ENCODE measurements at places on chromosomes 3 and 15.

DNA sequence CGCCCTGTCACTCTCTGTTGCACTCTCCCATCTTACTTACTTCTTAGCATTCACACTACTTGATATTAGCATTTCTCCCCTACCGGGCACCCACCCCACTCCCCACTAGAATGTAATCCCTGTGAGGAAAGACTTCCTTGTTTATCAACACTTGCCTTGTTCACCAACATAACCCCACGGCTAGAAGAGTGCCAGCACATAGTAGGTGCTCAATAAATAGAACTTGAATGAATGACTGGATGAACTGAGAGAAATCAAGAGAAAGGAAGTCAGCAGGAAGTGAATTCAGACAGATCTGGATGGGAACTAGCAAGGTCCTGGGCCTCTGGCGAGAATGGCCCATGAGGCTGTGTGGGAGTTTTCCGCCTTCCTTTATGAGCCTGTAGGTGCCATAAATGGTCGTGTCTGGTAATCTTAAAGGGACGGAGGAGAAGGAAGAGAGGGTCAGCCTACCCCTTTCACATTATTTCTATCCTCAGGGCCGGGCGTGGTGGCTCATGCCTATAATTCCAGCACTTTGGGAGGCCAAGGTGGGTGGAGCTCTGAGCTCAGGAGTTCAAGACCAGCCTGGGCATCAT, 42.4 kb upstream of the HERC1 start:
- DNase-seq: no peak

- no peak for DNase-seq
Observed at GRCh38 chr15:65641768-65642475, 20.2 kb downstream of the SLC24A1 start.

DNA sequence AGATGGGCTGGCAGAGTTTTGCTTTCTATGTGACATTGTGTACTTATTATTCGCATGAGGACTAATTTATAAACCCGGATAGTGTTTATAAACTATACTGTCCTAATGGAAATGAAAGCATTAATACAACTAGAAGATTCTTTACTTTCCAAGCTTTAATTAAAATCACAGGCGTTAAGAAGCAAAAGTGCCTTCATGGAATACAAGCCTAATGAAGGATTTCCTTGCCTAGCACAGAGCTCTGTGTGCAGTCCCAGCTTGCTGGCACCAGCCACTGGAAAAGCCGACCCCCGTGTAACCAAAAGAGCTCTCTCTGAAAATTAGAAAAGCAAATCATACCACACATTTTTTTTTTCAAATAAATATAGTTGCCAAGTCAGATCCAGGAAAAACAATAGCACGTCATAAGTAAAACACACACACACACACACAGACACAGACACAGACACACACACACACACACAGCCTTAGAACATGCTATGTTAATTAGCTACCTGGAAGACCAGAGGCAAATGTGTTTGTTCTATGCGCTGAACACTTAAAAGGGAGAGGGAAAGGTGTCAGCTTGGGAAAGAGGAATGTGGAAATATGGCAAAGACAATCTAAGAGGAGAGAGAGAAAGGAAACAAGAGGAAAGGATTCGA, 1084.2 kb downstream of the TUSC7 start:
- DNase-seq: no peak

- no peak for DNase-seq
Observed at GRCh38 chr3:172084871-172085556, 45.6 kb downstream of the FNDC3B start.

- no peak for DNase-seq
Observed at GRCh38 chr3:87448558-87448957, 172.2 kb upstream of the POU1F1 start.

- no peak for DNase-seq
Observed at GRCh38 chr3:192857260-192857661, 60.4 kb downstream of the MB21D2 start.

DNA sequence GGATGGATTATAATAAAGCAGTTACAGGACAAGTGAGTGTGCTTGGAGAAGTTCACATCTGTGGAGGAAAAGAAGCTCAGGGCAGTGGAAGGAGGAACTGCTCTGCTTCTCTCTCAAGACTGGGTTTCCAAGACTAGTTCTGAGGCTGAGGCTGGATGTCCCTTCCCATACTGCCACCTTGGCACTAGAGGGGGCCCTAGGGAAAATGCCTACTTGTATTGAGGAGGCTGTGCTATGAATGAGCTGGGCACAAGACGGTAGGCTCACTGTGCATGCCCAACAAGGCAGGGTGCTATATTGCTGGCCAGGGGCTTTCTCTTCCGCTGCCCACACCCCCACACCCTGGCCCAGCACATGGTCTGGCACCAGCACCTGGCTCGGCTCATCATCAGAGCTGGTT, 65.2 kb downstream of the SLCO2A1 start:
- DNase-seq: no peak

- DNase-seq: no peak
Observed at GRCh38 chr3:138594150-138594934, at the start of gene CEP70. CEP70 (minus strand) TSS chr3:138594260; CDS start chr3:138572927, 21,333 bp downstream.

GRCh38 chr15:70902107-70902506, 9.5 kb downstream of the LRRC49 start:
- DNase-seq: no peak

DNA sequence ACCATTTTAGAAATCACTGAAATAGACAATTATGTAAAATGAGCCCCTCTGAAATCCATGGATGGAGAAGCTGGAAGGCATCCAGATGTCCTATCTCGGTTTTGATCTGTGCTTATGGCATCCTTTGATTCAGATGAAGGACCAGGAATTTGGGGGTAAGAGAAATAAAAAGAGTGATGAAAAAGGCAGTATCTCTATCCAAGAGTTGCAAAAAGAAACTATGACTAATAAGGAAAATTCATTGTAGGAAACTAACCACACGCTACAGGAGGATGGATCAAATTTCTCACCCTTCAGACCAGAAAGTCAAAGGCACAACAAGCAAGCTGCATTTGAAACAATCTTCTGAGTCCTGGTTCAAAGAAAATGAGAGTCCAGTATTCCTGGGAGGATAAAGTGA, 34.8 kb downstream of the SRGAP3 start:
- no peak for DNase-seq

DNA sequence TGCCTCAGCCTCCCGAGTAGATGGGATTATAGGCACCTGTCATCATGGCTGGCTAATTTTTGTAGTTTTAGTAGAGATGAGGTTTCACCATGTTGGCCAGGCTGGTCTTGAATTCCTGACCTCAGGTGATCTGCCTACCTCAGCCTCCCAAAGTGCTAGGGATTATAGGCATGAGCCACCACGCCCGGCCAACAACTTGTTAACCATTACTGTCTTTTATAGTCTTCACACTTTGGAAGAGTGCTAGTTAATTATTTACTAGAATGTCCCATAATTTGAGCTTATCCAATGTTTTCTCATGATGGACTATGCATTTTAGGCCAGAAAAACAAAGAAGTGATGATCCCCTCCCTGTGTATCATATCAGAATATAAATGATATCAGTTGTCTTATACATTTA, 288.6 kb upstream of the CBLB start:
- DNase-seq: no peak
